Endodermal cell (in vitro differentiated cells): ENCODE measurements at places on chromosomes 16 and 17. TPM values are rescaled to one million over a fixed set of nuclear protein-coding genes. Genes with fewer than 3 reads are reported as not detected.

- H3K27ac ChIP-seq, result no peak overlapping the region
- H3K36me3 ChIP-seq, result peaks cover 31% of the 10 kb centered on the region
- no peak overlapping the region for H3K4me3 ChIP-seq
- no peaks in the 10 kb centered on the region for H3K4me1 ChIP-seq
- DNase-seq, result no peak
Measured at GRCh38 chr16:25235991-25236390, 19.2 kb downstream of the AQP8 start.

NPW gene
- 1.9 and 2.5 TPM in 2 replicates for total RNA-seq

HSF4 gene
- 4.5 and 6.8 TPM in 2 replicates for total RNA-seq

DNA sequence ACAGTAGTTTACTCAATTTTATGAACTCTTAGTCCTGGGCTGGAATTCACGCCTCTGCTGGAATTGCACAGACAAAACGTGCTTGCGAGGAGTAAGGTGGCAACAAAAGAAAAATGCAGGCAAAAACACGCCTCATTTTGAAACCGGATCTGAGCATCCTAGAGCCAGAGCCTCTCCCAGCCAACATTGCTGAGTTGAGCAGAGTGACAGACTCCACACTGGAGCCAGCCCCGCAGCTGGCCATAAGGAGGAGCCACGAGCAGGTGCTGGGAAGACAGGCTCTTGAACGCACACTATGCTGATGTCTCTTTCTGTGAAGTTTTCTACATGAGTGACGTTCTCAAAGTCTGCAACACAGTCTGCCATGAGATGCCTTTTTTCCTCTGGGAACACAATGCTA, 14.6 kb upstream of the HSBP1 start:
- H3K4me1 ChIP-seq, result no peaks in the 10 kb centered on the region
- H3K27me3 ChIP-seq, result peaks cover 6% of the 10 kb centered on the region
- peak; percentile 63 for DNase-seq
- H3K27ac ChIP-seq, result no peak overlapping the region

CHD9 gene
- total RNA-seq, result 32.4 and 36.8 TPM in 2 replicates

DNA sequence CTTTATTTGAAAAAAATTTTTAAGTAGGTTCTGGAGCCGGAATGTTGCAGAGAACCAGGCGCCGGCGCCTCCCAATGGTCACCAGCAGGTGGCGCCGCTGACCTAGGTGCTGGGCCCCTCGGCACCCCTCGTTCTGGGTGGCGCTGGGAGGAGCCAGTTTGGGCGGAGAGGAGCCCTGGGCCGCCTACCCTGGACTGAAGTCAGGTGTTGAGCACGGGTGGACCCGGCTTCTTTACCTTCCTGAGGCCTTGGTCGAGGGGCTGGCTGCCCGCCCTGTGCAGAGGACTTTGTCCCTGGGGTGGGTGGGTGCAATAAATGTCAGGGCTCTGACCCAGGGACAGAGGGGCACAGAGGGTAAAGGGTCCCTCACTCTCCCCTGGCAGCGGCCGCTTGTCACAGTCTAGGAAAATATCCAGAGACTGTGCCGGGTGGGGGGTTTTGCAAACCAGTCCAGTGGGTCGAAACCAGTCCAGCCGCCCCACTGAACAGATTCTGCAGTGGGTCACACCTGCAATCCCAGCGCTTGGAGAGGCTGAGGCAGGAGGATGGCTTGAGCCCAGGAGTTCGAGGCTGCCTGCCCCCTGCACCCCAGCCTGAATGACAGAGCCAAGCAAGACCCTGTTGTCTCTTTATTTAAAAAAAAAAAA, 30.1 kb upstream of the TNFRSF13B start:
- no peaks in the 10 kb centered on the region for H3K36me3 ChIP-seq
- no peaks in the 10 kb centered on the region for H3K27me3 ChIP-seq
- peaks cover 5% of the 10 kb centered on the region for H3K4me1 ChIP-seq
- peak; percentile 97 for DNase-seq
- H3K4me3 ChIP-seq, result no peak overlapping the region
- no peak overlapping the region for H3K27ac ChIP-seq

SAMD14 gene
- total RNA-seq, result 4.5 and 9.5 TPM in 2 replicates

- peaks cover 28% of the 10 kb centered on the region for H3K4me1 ChIP-seq
- H3K4me3 ChIP-seq, result no peak overlapping the region
- DNase-seq, result no peak
- H3K27me3 ChIP-seq, result no peaks in the 10 kb centered on the region
- peaks cover 19% of the 10 kb centered on the region for H3K36me3 ChIP-seq
Measured at GRCh38 chr17:17789828-17790636, 46.8 kb downstream of the SREBF1 start.

ELMO3 gene
- total RNA-seq, result 5.6 to 11.0 TPM (median 6.6 TPM) in 3 replicates

TEX14 gene
- total RNA-seq, result 0.09 TPM in 1 of 3 replicates, not detected in the others

GRCh38 chr17:29571486-29571882, 3.0 kb downstream of the TP53I13 start:
- H3K27me3 ChIP-seq, result peaks cover 13% of the 10 kb centered on the region
- peaks cover 20% of the 10 kb centered on the region for H3K36me3 ChIP-seq
- no peaks in the 10 kb centered on the region for H3K4me1 ChIP-seq

- H3K4me1 ChIP-seq, result no peaks in the 10 kb centered on the region
- H3K36me3 ChIP-seq, result no peaks in the 10 kb centered on the region
- no peaks in the 10 kb centered on the region for H3K27me3 ChIP-seq
- no peak for DNase-seq
- H3K27ac ChIP-seq, result no peak overlapping the region
Measured at GRCh38 chr16:77548766-77549165, 113.9 kb upstream of the ADAMTS18 start.

ZFP90 gene
- total RNA-seq, result 23.1 to 39.8 TPM (median 33.2 TPM) in 3 replicates

- H3K4me1 ChIP-seq, result no peaks in the 10 kb centered on the region
- H3K27ac ChIP-seq, result no peak overlapping the region
- H3K27me3 ChIP-seq, result no peaks in the 10 kb centered on the region
- H3K36me3 ChIP-seq, result no peaks in the 10 kb centered on the region
Measured at GRCh38 chr17:63224644-63225043, 221.5 kb downstream of the CYB561 start.

GRCh38 chr16:56866955-56867830, 2.2 kb downstream of the SLC12A3 start:
- no peak overlapping the region for H3K27ac ChIP-seq
- H3K27me3 ChIP-seq, result no peaks in the 10 kb centered on the region
- H3K36me3 ChIP-seq, result no peaks in the 10 kb centered on the region
- H3K4me3 ChIP-seq, result no peak overlapping the region
- DNase-seq, result peak; percentile 71

DNA sequence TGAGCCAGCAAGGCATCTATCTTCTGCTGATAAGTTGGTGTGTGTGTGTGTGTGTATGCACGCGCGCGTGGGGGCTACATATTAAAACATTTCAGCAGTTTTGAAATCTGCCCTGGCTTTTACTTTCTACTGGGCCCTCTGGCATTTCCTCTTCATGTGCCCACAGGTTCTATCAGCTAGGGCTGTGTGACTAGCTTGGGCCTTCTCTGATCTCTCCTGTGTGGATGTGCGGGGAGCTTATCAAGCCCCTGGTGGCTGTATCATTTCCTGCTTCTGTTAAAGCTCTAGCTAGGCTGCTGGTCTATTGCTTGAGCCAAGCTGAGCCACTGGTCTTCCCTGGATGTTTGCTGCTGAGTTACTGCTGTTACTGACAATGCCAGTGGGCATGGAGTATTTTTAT, 132.5 kb downstream of the AATF start:
- no peak overlapping the region for H3K27ac ChIP-seq
- H3K4me3 ChIP-seq, result no peak overlapping the region
- H3K36me3 ChIP-seq, result peaks cover 15% of the 10 kb centered on the region
- H3K27me3 ChIP-seq, result no peaks in the 10 kb centered on the region

DNA sequence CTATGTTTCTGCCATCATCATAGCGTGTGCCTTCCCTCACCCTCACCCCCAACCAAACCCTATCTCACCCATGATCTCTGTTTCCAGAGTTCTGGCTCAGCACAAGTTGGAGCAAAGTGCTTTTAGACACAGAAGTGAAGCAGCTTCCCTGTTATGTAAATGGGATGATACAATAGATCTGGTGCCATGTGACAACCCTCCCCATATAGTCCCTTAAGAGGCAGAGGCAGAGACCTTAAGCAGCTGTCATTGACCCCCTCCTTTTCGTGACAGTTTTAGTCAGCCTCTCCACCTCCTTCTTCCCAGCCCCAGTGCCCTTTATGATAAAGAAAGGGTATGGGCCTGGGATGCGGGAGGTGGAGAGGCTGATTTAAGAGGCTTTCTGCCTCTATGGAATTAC, 40.3 kb upstream of the MED13 start:
- no peak for DNase-seq
- H3K36me3 ChIP-seq, result no peaks in the 10 kb centered on the region
- no peaks in the 10 kb centered on the region for H3K27me3 ChIP-seq
- H3K4me3 ChIP-seq, result no peak overlapping the region
- H3K4me1 ChIP-seq, result no peaks in the 10 kb centered on the region
- no peak overlapping the region for H3K27ac ChIP-seq

- no peak overlapping the region for H3K27ac ChIP-seq
- H3K36me3 ChIP-seq, result no peaks in the 10 kb centered on the region
- no peak overlapping the region for H3K4me3 ChIP-seq
- peak; percentile 22 for DNase-seq
Measured at GRCh38 chr16:87045466-87046216, 271.6 kb downstream of the C16orf95 start.

NPIPB6 gene
- total RNA-seq, result 3.4 and 3.5 TPM in 2 replicates

DNA sequence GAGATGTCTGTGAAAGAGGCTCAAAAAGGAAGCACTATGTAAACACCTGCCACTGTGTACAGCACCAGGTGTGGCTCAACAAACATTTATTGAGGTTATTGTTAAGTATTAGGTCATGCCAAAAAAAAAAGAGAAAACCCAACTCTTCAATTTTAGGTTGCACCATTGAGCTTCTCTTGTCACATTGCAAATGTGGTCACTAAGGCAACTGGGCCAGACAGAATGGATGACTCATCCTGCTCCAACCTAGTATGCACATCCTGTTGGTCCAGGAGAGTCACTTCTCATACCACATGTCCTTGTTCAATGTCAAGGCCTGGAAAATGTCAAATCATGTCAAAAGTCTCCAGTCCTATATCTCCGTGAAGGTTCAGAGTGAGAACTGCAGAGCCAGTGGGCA, 25.0 kb downstream of the HOXB1 start:
- no peaks in the 10 kb centered on the region for H3K36me3 ChIP-seq
- peak; percentile 62 for DNase-seq
- H3K27me3 ChIP-seq, result peaks cover 41% of the 10 kb centered on the region
- H3K27ac ChIP-seq, result no peak overlapping the region
- H3K4me1 ChIP-seq, result peaks cover 25% of the 10 kb centered on the region

DNA sequence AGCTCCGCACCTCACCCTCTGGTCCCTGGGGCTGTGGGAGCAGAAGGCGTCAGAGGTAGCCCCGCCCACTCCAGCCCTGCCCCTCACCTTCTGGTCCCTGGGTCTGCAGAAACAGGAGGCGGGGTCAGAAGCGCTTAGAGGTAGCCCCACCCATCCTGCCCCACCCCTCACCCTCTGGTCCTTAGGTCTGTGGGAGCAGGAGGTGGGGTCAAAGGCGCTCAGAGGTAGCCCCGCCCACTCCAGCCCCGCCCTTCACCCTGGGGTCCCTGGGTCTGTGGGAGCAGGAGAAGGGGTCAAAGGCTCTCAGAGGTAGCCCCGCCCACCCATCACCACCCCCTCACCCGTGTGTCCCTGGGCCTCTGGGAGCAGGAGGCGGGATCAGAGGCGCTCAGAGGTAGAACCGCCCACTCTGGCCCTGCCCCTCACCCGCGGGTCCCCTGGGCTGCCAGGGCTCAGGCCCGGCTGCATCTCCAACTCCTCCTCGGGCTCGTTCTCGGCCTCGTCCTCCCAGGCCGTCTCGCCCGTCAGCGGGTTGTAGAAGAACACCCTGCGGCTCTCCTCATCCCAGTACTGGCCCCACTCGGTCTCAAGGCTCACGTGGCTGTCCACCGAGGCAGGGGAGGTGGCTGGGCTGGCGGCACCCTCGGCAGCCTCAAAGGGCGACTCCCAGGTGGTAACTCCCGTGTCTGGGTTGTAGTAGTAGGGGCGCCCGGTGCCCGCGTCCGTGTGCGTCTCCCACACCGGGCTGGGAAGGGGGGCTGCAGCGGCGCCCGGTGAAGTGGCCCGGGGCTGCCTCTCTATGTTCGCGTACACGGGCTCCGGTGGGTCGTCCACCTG, 27.2 kb downstream of the ARHGAP27 start:
- peak; percentile 100 for DNase-seq
- H3K27ac ChIP-seq, result no peak overlapping the region
- H3K4me3 ChIP-seq, result peak overlapping the region; percentile 68
- peaks cover 18% of the 10 kb centered on the region for H3K4me1 ChIP-seq

- H3K4me3 ChIP-seq, result no peak overlapping the region
- peaks cover 66% of the 10 kb centered on the region for H3K36me3 ChIP-seq
- H3K27ac ChIP-seq, result no peak overlapping the region
- DNase-seq, result peak; percentile 76
- H3K27me3 ChIP-seq, result no peaks in the 10 kb centered on the region
- H3K4me1 ChIP-seq, result no peaks in the 10 kb centered on the region
Measured at GRCh38 chr16:15041271-15042004, 14.4 kb downstream of the NTAN1 start.

GRCh38 chr16:74811911-74812310, 37.3 kb upstream of the FA2H start:
- no peaks in the 10 kb centered on the region for H3K27me3 ChIP-seq
- no peak overlapping the region for H3K27ac ChIP-seq
- no peaks in the 10 kb centered on the region for H3K36me3 ChIP-seq
- no peak for DNase-seq

SPN gene
- 0.15 TPM in 1 of 3 replicates, not detected in the others for total RNA-seq

GRCh38 chr16:23014592-23014991, 134.7 kb downstream of the USP31 start:
- H3K27ac ChIP-seq, result no peak overlapping the region
- H3K4me1 ChIP-seq, result no peaks in the 10 kb centered on the region
- no peaks in the 10 kb centered on the region for H3K27me3 ChIP-seq
- no peak overlapping the region for H3K4me3 ChIP-seq

MEOX1 gene
- total RNA-seq, result not detected in 3 replicates

MFAP4 gene
- 29.1 and 36.8 TPM in 2 replicates for total RNA-seq

- DNase-seq, result no peak
- H3K27ac ChIP-seq, result no peak overlapping the region
- H3K4me3 ChIP-seq, result no peak overlapping the region
- H3K4me1 ChIP-seq, result peaks cover 5% of the 10 kb centered on the region
- H3K36me3 ChIP-seq, result no peaks in the 10 kb centered on the region
- H3K27me3 ChIP-seq, result no peaks in the 10 kb centered on the region
Measured at GRCh38 chr16:49443576-49443975, 70.0 kb downstream of the C16orf78 start.

ANKFN1 gene
- total RNA-seq, result not detected in 3 replicates

DNA sequence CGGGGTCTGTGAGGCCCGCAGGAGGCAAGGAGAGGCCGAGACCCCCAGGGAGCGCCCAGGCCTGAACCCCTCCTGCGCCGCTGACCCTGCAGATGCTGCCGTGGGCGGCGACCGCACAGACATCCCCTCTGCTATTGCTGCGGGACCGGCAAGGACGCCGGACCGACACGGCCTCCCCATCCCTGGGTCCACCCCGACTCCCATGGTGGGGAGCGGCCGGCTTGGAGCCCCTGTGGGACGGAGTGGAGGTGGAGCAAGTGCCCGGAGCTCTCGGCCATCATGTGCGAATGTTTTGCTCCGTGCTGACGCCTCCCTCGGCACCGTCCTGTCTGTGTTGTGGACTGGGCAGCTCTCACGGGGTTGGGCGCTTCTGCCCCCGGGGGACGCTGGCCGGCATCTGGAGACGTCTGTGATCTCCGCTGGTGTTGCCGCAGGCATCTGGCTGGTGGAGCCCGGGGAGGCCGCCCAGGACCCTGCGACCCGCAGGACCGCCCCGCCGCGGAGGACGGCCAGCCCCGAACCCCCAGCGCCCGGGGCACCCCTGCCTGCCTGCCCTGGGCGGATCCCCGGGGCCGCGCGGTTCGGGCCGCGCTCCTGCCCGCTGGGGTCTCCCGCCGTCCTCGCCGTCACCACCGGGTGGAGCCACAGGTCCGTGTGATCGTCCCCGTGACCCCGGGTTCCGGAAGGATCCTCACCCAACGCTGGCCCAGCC, 12.8 kb upstream of the GNG13 start:
- peak; percentile 88 for DNase-seq
- no peaks in the 10 kb centered on the region for H3K4me1 ChIP-seq
- H3K27me3 ChIP-seq, result peaks cover 9% of the 10 kb centered on the region
- H3K27ac ChIP-seq, result no peak overlapping the region

GRCh38 chr17:77869665-77870132, 88.8 kb upstream of the TNRC6C start:
- H3K36me3 ChIP-seq, result no peaks in the 10 kb centered on the region
- H3K4me1 ChIP-seq, result no peaks in the 10 kb centered on the region
- no peak for DNase-seq

KRTAP4-3 gene
- total RNA-seq, result not detected in 2 replicates
